ENCODE measurements at places on chromosomes 1 and 21. TPM values are rescaled to one million over a fixed set of nuclear protein-coding genes. Genes with fewer than 3 reads are reported as not detected.

The APCS gene
- not detected for total RNA-seq

The TACSTD2 gene
- total RNA-seq, result not detected

The CCDC30 gene
- total RNA-seq, result 0.38 TPM

The NMNAT2 gene
- 2.4 TPM for total RNA-seq

The GPR25 gene
- total RNA-seq, result not detected

The MX2 gene
- 0.69 TPM for total RNA-seq

The APH1A gene
- total RNA-seq, result 117 TPM

The IL20 gene
- not detected for total RNA-seq

The ATP1A4 gene
- total RNA-seq, result not detected

The PERM1 gene
- total RNA-seq, result not detected

The TNFAIP8L2 gene
- not detected for total RNA-seq

The CRB1 gene
- total RNA-seq, result 0.13 TPM

The RNU1-3 gene
- under 0.01 TPM for total RNA-seq

The BMP8B gene
- total RNA-seq, result 0.58 TPM

The RIPPLY3 gene
- not detected for total RNA-seq

The UBL4B gene
- not detected for total RNA-seq

The FAM72A gene
- 6.2 TPM for total RNA-seq

The SAMD13 gene
- total RNA-seq, result 0.98 TPM

The EPS8L3 gene
- not detected for total RNA-seq

The CNR2 gene
- total RNA-seq, result not detected

The MYOM3 gene
- not detected for total RNA-seq

The ZNF697 gene
- 2.3 TPM for total RNA-seq

The S100A8 gene
- total RNA-seq, result not detected

The OR10J1 gene
- total RNA-seq, result not detected

The RGSL1 gene
- not detected for total RNA-seq

The SPRR2E gene
- not detected for total RNA-seq

The NTNG1 gene
- total RNA-seq, result 0.26 TPM

The ZNF672 gene
- total RNA-seq, result 24.6 TPM

The DENND2C gene
- total RNA-seq, result 4.6 TPM

The LEFTY1 gene
- total RNA-seq, result not detected

The APOBEC4 gene
- not detected for total RNA-seq

The NTRK1 gene
- total RNA-seq, result not detected

The C1orf116 gene
- not detected for total RNA-seq

The FCRL6 gene
- total RNA-seq, result not detected

The CR1 gene
- not detected for total RNA-seq

The ADAM30 gene
- not detected for total RNA-seq

The B3GALT2 gene
- total RNA-seq, result 2.5 TPM

The GBP6 gene
- total RNA-seq, result not detected

The NTMT2 gene
- not detected for total RNA-seq

The C1orf74 gene
- 3.1 TPM for total RNA-seq

The ETNK2 gene
- total RNA-seq, result 1.1 TPM

The CDA gene
- total RNA-seq, result not detected

The SUSD4 gene
- 0.92 TPM for total RNA-seq

The TSPAN1 gene
- total RNA-seq, result 2.6 TPM

The CLDN19 gene
- not detected for total RNA-seq

The MRTO4 gene
- 61.5 TPM for total RNA-seq
